ENCODE measurements at places on chromosomes 12 and 14. TPM values are rescaled to one million over a fixed set of nuclear protein-coding genes. Genes with fewer than 3 reads are reported as not detected.

DNA sequence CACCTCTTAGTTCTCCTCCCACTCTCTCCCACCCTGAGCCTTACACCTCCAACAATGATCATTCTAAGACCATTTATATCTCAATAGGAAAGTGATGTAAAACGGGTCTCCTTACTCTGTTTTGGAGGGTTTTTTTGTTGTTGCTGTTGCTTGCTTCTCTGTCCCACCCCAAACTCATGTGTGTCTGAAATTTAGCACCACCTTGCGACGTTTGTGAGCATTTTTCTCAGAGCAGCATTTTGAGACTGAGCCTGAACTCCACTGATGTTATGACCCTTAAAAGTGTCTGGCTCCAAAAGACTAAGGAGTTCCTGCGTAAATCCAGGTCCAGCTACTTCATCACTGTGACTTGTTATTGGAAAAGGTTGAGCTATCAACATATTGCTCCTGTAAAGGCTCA lies 155.0 kb downstream of the DAD1 start:
- DNase-seq = no peak

The VAMP1 gene
- polyA plus RNA-seq = 13.5 TPM

DNA sequence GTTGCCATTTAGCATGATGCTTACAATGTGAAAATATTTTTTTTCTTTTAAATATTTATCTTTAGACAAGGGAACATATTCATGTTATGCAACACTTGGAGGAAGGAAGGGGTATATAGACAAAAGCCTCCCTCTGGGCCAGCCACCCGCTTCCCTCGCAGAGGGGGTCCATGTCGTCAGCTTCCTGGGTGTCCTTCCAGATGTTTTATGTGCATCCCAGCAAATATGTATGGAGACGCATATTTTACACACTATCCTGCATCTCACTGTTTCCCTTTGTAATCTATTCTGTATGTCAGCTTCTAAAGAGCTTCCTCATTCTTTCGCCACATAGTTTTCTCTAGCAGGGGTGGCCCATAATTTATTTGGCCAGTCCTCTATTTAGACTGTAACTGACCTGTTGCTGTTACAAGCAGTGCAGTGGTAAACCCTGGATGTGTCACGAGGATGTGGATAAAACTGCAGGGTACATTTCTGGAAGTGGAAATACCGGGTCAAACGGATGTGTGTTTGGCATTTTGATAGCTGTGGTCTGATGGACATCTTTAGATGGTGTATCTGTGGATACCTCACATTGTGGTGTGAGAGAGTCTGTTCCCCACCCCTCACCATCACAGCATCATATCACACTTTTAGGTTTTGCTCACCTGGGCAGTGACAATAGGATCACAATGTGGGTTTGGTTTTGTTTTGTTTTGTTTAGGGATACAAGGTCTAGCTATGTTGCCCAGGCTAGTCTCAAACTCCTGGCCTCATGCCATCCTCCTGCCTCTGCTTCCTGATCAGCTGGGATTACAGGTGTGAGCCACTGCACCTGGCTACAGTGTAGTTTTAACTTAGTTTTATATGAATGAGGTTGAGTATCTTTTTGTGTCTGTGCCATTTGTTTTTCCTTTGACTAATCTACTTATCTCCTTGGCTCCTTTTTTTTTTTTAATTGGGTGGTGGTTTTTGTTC lies 31.6 kb downstream of the FAM222A start:
- no peak for DNase-seq

The LRRC9 gene
- polyA plus RNA-seq = 3.8 TPM

The GCH1 gene
- polyA plus RNA-seq = 10.0 TPM

The TMEM229B gene
- polyA plus RNA-seq = 2.6 TPM

- DNase-seq = peak; percentile 76
Observed at GRCh38 chr14:54329082-54329695, 67.6 kb upstream of the CDKN3 start.

The COX8C gene
- polyA plus RNA-seq = 0.71 TPM

DNA sequence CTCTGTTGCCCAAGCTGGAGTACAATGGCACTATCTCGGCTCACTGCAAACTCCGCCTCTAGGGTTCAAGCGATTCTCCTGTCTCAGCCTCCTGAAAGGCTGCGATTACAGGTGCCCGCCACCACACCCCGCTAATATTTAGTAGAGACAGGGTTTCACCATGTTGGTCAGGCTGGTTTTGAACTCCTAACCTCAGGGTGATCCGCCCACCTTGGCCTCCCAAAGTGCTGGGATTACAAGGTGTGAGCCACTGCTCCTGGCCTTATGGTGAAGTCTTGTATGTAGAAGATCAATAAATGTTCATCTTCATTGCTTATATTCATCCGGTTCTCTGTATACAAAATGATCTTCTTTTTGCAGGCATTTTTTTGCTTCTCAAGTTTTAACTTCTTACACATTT lies 47.8 kb downstream of the MDM2 start:
- no peak for DNase-seq

GRCh38 chr14:66140213-66140918 lies 345.8 kb upstream of the CCDC196 start:
- DNase-seq = no peak

The LRTM2 gene
- polyA plus RNA-seq = 0.62 TPM

DNA sequence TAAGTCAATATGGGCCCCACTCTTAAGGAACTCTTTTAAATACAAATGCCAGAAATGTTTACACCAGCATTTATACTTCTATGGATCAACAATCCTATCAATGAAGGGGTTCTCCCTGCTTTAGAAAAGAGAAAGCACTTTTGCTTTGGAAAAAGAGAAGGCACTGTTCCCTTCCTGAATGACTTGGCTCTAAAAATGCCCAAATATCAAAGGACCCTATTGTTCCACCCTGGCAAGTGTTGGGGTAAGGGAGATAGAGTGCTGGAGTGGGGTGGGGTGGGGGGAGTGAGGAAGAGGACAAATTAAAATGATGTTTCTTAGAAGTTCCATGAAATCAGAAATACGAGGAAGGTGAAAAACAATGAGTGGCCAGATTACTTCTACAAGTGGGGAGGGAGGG lies 131.6 kb upstream of the GRIN2B start:
- DNase-seq = no peak

The DTX1 gene
- 12.4 TPM for polyA plus RNA-seq

Measured in left kidney (tissue), 8 donors.